ENCODE measurements at places on chromosomes 12 and 14.

GRCh38 chr14:54577977-54578376 lies 11.0 kb downstream of the SAMD4A start:
- no peak for DNase-seq

GRCh38 chr14:61889914-61890351 lies 127.7 kb downstream of the SNAPC1 start:
- DNase-seq: peak; percentile 2

GRCh38 chr12:97185567-97185966 lies 277.0 kb upstream of the RMST start:
- DNase-seq: no peak

GRCh38 chr12:54394281-54394719 lies 9.8 kb upstream of the ZNF385A start:
- no peak for DNase-seq

DNA sequence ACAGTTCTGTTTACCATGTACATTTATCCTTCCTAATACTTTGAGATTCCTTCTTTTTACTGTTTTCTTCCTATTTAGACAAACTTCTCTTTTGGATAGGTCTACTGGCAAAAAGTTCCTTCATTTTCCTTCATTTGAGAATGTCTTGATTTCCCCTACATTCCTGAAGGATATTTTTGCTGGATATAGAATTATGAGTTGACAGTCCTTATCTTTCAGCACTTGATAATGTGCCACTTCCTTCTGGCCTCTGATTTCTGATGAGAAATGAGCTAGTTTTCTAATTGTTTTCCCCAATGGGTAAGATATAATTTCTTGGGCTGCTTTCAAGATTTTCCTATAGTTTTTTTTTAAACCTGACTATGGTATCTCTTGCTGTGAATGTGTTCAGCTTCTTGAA lies 75.6 kb downstream of the CEP83 start:
- DNase-seq: no peak

- DNase-seq: no peak
Measured at GRCh38 chr14:83556065-83556464, 1973.9 kb upstream of the FLRT2 start.

- DNase-seq: no peak
Measured at GRCh38 chr12:11840366-11840765, 190.9 kb downstream of the ETV6 start.

DNA sequence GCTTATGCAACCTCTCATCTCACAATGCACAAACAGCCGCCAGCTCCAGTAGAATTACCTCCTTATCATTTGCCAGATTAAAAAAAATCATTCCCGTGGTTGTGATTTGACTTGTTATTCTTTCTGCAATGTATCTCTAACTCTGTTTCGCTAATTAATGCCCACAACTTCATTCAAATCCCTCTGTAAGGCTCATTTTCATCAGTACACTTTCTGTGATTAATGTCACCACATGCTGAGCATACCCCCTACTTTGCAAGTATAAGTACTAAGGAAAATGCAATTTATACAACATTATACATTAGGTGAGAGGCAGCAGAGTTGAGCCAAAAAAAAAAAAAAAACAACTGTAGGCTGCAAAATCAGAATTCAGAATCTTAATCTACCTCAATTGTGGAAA lies 166.0 kb downstream of the FSCB start:
- DNase-seq: no peak

DNA sequence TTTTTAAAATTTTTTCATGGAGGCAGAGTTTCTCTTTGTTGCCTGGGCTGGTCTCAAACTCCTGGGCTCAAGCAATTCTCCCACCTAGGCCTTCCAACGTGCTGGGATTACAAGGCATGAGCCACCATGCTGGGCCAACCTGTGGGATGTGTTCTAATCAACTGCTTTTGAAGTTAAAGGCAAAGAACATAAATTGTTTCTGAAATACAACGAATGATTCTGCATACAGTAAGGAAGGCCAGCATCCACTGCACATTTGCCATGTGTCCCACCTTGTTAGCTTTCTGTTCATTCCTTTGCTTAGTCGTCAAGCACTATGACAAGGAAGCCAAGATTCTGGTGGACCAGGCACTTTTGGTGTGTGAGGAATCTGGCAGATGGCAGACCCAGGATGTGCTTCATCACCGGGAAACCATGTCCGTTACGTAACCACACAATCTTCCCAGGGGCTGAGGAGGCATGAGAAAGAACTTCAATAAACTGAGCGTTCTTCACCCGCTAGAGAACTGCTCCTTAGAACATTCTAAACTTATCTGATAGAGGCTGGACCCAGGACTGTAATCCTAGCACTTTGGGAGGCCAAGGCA lies 24.5 kb downstream of the MOK start:
- no peak for DNase-seq
